Muscle of leg (tissue), 16 donors: ENCODE measurements at places on chromosomes 11 and 22. TPM values are rescaled to one million over a fixed set of nuclear protein-coding genes. Genes with fewer than 3 reads are reported as not detected.

TRIM29 gene
- total RNA-seq, result 0.40 TPM

CHST1 gene
- total RNA-seq, result 6.7 TPM

KCNJ5 gene
- 1.1 TPM for total RNA-seq

DNAJB7 gene
- total RNA-seq, result not detected

PMM1 gene
- 9.7 TPM for total RNA-seq

FOSL1 gene
- not detected for total RNA-seq

LRRC32 gene
- 21.8 TPM for total RNA-seq

PATL1 gene
- total RNA-seq, result 8.2 TPM

- DNase-seq, result no peak
- no peaks in the 10 kb centered on the region for H3K4me1 ChIP-seq
- H3K4me3 ChIP-seq, result no peak overlapping the region
- H3K27me3 ChIP-seq, result no peaks in the 10 kb centered on the region
- H3K27ac ChIP-seq, result no peak overlapping the region
Measured at GRCh38 chr11:5298451-5298850, 3.3 kb downstream of the OR51B4 start.

DNA sequence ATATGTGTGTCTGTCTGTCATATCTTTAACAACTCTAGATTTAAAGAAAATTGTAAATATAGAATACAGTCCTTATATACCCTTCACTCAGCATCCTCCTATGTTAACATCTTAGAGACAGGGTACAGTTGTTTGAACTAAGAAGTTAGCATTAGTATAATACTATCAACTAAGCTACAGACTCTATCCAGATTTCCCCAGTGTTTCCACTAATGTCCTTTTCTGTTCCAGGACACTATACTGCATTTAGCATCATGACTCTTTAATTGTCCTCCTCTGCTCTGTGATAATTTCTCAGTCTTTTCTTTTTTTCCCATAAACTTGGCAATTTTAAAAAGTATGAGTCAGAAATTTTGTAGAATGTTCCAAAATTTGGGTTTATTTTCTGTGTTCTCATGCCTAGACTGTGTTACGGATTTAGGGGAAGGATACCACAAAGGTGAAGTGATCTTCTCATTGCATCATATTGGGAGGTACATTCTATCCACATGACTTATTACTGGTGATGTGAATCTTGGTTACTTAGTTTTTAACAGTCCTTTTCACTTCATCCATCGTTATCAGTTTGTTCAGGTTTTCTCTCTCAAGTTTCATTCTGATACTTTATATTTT, 168.4 kb downstream of the SBF2 start:
- no peaks in the 10 kb centered on the region for H3K27me3 ChIP-seq
- no peaks in the 10 kb centered on the region for H3K4me1 ChIP-seq
- no peak overlapping the region for H3K4me3 ChIP-seq
- peak; percentile 28 for DNase-seq
- H3K27ac ChIP-seq, result no peak overlapping the region

- H3K27me3 ChIP-seq, result peaks cover 2% of the 10 kb centered on the region
- no peaks in the 10 kb centered on the region for H3K36me3 ChIP-seq
- DNase-seq, result peak; percentile 63
- H3K4me1 ChIP-seq, result no peaks in the 10 kb centered on the region
Measured at GRCh38 chr11:121321614-121322243, 29.2 kb downstream of the SC5D start.

DNA sequence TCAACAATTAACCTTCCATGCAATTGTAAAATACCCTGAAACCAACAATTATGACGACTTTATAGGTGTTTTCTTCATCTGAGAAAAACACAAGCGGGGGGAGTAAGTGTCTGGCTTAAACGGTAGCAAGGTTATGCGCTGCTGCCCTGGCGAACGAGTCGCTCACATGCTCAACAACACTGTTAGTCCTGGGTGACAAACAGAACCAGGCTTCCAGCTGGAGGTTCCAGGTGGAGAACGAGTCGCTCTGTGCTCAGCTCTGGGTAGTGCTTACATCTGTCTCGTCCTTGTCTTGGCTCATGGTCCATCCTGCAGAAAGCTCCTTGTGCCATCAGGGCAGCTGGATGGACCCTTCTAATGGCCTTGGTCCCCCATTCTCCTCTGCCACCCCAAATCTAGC, 48.2 kb downstream of the PC start:
- no peaks in the 10 kb centered on the region for H3K36me3 ChIP-seq
- H3K4me3 ChIP-seq, result no peak overlapping the region
- DNase-seq, result no peak
- H3K27me3 ChIP-seq, result no peaks in the 10 kb centered on the region

DNA sequence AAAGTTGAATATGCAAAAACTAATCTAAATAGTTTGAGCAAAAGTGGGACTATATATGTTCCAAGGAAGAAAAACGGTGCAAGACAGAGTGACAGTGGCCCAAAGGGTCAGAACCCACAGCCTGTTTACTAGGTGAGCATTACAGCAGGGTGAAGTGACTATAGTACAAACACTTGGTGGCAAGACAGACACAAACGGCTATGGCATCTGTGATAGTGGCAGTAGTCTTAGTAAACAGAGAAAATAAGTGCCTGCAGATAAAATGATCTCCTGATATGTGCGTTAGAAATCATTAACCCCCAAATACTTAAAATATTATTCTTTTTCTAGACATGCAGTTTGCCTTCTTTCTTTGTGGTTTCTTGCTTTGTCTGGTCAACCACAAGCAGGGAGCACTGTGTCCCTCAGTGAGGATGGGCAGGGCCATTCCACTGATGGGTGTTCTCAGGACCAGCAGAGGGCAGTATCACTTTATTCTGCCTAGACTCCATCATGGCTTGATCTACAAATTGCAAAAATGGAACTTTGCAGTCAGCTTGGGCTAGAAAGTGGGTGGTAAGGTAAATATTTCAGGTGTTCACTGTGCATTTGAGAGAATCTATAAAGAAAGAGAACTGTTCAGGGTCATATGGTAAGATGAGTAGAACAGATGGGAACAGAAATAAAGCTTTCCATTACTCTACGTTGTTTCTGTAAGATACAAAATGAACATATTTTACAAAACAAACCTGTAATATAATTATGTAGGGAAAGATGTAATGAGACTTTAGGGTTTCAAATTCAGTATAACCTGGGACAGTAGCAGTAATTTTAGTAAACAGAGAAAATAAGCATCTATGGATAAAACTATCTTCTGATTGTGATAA, 198.2 kb downstream of the SWAP70 start:
- no peaks in the 10 kb centered on the region for H3K27me3 ChIP-seq
- H3K36me3 ChIP-seq, result no peaks in the 10 kb centered on the region
- DNase-seq, result peak; percentile 61
- no peak overlapping the region for H3K4me3 ChIP-seq

GRCh38 chr22:46290121-46290842, 6.4 kb upstream of the GTSE1 start:
- H3K27ac ChIP-seq, result no peak overlapping the region
- DNase-seq, result no peak
- H3K36me3 ChIP-seq, result peaks cover 68% of the 10 kb centered on the region
- peaks cover 10% of the 10 kb centered on the region for H3K4me1 ChIP-seq
- no peak overlapping the region for H3K4me3 ChIP-seq
- H3K27me3 ChIP-seq, result no peaks in the 10 kb centered on the region

DNA sequence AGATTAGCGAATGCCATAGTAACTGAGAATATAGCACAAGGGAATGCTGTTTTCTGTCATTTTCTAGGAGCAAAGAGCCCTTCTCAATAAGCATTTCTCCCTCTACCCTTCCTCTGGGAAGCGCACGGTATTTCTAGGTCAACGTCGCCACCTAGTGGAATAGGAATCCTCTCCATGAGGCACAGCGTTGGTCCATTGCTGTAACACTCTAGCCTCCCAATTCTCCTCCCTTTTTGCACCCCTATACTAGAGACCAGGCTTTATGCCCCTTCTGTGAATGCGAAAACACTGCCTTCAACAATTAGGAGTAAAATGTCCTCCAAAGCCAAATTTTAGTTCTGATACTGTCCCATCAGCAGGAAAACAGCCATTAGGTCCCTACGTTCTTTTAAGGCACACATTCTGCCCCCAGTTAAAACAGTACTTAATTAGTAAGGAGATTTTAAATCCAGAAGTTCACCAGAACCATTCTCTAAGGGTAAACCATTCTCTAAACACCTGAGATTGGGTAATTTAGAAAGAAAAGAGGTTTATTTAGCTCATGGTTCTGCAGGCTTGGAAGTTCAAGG, 12.8 kb upstream of the HYLS1 start:
- no peaks in the 10 kb centered on the region for H3K36me3 ChIP-seq
- no peaks in the 10 kb centered on the region for H3K4me1 ChIP-seq
- peak; percentile 77 for DNase-seq
- no peaks in the 10 kb centered on the region for H3K27me3 ChIP-seq

DNA sequence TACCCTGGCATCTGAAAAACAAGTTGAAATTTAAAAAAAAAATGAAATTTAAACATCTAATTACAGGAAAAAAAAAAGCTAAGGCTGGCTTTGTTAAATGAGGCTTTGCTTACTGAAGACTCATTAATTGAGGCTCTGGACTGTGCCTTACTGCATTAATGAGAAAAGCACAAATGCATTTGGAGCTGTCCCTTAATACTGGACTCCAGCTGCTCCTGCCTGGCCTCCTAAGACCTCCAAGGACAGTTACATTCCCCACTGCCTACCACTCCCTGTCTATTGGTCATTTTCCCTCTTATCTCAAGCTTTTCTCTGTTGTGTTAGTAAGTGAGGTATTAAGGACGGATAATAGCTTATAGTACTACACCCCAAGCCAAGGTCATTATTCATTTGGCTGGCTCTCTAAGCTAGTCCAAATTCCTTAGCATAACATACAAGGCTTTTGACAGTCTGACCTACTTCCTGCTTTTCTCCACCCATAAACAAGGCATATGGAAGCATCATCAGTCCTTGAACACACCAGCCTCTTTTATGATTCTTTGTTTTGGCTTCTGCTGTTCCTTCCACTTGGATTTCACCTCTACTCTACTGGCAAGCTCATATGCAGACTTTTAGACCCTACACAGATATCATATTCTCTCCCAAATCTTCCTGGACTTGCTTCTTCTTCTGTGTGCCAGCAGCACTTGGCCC, 62.5 kb downstream of the USP35 start:
- H3K27me3 ChIP-seq, result no peaks in the 10 kb centered on the region
- H3K27ac ChIP-seq, result peak overlapping the region; percentile 13
- peaks cover 11% of the 10 kb centered on the region for H3K36me3 ChIP-seq
- DNase-seq, result peak; percentile 88
- H3K4me1 ChIP-seq, result peaks cover 11% of the 10 kb centered on the region

DNA sequence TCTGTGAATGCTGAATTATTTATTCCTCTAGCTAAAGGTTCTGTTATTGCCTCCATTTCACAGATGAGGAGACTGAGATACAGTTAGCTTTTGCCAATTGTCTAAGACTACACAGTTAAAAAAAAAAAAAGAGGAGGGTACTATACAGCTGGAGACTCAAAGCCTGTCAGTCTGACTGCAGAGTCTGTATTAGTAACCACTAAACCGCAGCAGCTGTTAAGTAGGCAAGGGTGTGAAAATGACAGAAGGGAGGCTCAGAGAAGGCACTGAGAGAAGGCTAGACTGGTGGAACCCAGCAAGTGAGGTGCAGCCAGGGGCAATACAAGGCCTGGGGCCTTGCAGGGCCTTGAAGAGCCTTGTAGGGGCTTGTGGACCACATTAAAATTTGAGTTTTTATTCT, 181.2 kb downstream of the CSNK2A3 start:
- peaks cover 39% of the 10 kb centered on the region for H3K4me1 ChIP-seq
- DNase-seq, result peak; percentile 50
- H3K36me3 ChIP-seq, result no peaks in the 10 kb centered on the region
- H3K4me3 ChIP-seq, result no peak overlapping the region
- H3K27me3 ChIP-seq, result no peaks in the 10 kb centered on the region
- peak overlapping the region; percentile 77 for H3K27ac ChIP-seq

GRCh38 chr22:43796567-43796966, 15.5 kb downstream of the EFCAB6 start:
- DNase-seq, result peak; percentile 70
- no peaks in the 10 kb centered on the region for H3K27me3 ChIP-seq
- no peaks in the 10 kb centered on the region for H3K4me1 ChIP-seq

DNA sequence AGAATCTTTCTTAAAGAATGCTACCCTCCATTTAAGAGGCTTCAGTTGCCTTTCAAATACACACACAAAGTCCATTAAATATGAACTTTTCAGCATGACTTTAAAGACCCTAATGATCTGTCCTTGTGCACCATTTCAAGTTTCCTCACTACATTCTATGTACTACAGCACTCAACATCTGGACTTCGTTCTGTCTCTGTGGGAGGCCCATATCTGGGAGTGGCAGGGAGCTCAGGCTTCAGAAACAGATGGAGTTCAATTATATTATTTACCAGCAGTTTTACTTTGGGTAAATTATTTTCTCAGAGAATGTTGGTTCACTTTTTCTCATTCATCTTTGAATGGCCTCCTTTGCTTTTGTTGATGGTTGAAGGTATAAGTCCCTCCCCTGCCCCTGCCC, 67.4 kb downstream of the ANO3 start:
- no peak for DNase-seq
- H3K4me1 ChIP-seq, result no peaks in the 10 kb centered on the region
- H3K27me3 ChIP-seq, result no peaks in the 10 kb centered on the region
- H3K4me3 ChIP-seq, result no peak overlapping the region
- no peaks in the 10 kb centered on the region for H3K36me3 ChIP-seq

DNA sequence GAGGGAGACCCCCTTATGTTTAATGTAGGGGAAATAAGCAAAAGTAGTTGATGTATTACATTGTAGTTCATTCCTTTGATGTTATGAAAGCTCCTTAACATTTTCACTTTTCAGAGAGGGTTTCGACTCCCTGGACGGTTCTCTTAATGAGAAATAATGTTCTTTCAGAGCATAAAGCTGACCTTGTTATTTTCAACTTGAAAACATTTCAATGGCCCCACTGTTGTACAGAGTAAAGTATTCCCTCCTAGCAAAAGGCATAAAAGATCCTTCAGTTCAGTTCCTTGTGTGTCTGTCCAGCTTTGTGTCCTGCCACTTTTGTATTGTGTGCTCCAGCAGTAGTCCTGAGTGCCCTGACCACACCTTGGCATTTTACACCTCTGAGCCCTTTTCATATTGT, 63.9 kb downstream of the UVRAG start:
- H3K4me1 ChIP-seq, result no peaks in the 10 kb centered on the region
- no peak overlapping the region for H3K27ac ChIP-seq
- no peak overlapping the region for H3K4me3 ChIP-seq
- peaks cover 4% of the 10 kb centered on the region for H3K36me3 ChIP-seq
- H3K27me3 ChIP-seq, result no peaks in the 10 kb centered on the region

DNA sequence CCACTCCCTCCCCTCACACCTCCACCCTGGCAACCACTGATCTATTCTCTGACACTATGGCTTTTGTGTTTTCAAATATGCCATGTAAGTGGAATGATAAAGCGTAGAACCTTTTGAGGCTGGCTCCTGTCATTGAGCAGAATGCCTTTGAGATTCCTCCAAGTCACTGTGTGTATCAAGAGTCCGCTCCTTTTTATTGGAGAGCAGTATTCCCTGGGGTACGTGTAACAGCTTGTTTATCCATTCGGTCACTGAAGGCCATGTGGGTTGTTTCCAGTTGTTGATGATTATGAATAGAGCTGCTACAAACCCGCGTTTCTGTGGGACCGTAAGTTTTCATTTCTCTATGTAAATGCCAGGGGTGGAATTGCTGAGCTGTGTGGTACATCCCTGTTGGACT, 10.3 kb downstream of the TP53I11 start:
- H3K36me3 ChIP-seq, result no peaks in the 10 kb centered on the region
- H3K27me3 ChIP-seq, result no peaks in the 10 kb centered on the region
- peak overlapping the region; percentile 31 for H3K27ac ChIP-seq
- DNase-seq, result peak; percentile 74

GRCh38 chr22:43234264-43234988, 47.5 kb upstream of the TTLL12 start:
- no peaks in the 10 kb centered on the region for H3K36me3 ChIP-seq
- DNase-seq, result peak; percentile 47
- H3K4me1 ChIP-seq, result peaks cover 39% of the 10 kb centered on the region
- no peak overlapping the region for H3K4me3 ChIP-seq
- H3K27me3 ChIP-seq, result peaks cover 11% of the 10 kb centered on the region

- H3K4me3 ChIP-seq, result no peak overlapping the region
- no peak for DNase-seq
- no peak overlapping the region for H3K27ac ChIP-seq
- no peaks in the 10 kb centered on the region for H3K36me3 ChIP-seq
Measured at GRCh38 chr11:21630934-21631478, 561.9 kb upstream of the ANO5 start.
